HCT116 (cell line): ENCODE measurements at places on chromosomes 3 and 15.

DNA sequence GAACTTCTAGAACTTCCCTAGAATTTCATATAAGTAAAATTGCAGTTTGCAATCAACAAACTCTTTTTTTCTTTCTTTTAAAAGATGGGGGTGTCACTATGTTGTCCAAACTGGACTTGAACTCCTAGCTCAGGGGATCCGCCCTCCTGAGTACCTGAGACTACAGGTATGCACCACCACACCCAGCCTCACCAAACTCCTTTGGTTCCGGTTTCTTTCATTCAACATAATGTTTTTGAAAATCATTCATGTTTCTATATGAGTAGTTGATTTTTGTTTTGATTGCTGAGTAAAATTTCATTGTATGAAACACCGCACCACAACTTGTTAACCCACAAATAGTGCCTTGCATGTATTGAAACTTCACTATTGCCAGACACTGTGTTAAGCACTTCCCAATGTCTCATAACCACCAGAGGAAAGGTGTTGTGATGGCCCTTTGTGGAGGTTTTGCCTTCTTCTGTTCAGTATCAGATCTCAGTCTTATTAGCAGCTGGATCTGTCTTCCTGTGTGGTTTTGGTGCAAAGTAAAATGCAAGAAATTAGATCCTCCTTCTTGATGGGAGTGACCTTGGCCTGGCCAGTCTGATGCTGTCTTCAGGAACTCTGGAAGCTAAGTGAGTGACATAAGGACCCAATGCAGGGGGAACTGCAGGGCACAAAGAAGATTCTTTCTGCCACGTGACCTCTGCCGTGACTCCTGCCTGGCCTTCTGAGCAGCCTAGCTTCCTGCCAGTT, 78.8 kb upstream of the UBE2E1 start:
- DNase-seq, result no peak

DNA sequence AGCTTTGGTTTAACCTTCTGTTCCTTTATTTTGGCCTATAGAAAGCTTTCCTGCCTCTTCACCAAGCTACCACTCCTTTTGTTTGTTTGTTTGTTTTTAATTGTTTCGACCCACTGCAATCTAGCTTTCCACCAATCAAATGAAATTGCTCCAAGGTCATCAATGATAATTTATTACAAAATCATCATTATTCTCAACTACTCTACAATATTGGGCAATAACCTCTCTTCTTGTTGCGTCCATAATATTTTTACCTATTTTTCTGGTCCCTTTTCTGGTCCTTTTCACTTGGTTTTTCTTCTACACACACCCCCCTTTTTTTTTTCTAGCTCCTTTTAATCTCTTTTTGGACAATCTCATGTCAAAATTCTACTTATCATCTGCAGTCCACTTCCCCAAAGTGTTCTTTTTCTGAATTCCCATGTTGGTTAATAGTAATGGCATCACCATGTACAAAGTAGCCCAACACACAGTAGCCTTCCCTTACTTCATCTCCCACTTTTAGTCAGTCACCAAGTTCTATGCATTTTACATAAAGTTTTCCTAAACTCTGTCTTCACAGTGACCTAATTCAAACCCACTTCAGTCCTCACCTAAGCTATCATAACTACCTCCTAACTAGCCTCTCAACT, 11.0 kb upstream of the ANKRD28 start:
- DNase-seq, result no peak

GRCh38 chr15:33198541-33198940, 4.0 kb upstream of the FMN1 start:
- DNase-seq, result no peak

DNA sequence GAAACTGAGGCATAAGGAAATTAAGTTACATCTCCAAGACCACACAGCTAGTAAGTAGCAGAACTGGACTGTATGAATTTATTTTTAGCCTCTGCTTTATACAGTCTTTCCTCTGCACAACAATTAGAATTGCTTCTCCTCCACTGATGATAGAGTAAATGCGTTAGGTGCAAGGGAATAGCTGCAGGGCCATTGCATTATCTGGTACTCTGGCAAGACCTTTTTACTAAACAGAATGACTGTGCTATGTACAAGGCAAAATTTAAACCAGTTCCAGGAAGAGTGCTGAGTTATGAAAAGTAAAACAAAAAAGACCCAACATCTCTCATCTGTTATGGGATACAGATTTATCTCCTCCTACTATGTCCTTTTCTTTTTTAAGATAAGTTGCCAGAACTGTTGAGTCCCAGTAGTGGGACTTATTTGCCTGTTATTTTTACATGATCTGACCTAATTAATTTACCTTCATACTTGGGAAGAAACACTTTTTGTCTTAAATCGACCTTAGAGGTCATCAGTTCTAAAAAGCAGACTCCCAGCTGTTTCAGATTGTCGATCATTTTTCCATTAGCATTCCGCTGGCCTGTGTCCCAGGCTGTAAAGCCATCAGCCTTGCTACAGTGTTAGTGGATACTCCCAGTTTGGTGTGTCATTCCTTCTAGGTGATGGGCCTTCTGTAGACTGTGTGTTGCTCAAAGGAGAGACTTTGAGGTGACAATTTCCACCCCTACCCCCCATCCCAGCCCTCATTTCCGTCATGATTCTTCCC, 147.5 kb upstream of the NUDT16 start:
- no peak for DNase-seq

DNA sequence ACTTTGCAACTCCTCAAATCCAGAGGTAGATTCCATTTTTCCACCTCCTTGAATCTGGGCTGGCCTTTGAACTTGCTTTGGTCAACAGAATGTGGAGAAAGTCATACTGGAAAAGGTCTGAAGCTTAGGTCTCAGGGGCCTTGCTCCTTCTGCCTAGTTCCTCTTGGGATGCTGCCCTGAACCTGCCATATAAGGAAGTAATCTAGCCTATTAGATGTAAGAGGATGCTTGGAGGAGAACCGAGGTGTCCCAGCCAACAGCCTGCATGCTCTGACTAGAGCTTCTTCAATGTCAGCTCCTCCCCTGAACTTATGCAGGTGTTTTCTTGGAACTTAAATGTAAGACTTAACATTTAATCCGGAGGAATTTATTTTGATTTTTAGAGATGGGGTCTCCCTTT, 2.0 kb upstream of the TMED3 start:
- no peak for DNase-seq

- no peak for DNase-seq
Measured at GRCh38 chr3:173301647-173302046, 95.9 kb upstream of the NLGN1 start.

DNA sequence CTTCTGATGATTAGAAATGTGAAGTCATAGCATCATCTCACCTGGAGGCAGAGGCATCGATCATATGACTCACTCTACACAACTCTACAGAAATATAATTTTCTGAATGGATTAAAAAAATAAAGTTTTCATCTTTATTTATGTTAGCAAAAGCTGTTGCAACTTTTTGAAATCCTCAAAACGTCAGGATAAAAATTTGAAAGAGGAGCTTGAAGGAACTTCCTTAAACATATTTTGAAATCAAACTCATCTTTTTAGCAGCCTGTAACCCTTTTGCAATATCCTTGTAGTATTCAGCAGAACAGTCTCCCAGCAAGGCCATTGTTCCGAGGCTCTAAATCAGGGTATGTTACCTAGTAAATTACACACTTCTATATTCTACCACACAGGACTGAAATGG, 985.4 kb downstream of the PLOD2 start:
- no peak for DNase-seq

DNA sequence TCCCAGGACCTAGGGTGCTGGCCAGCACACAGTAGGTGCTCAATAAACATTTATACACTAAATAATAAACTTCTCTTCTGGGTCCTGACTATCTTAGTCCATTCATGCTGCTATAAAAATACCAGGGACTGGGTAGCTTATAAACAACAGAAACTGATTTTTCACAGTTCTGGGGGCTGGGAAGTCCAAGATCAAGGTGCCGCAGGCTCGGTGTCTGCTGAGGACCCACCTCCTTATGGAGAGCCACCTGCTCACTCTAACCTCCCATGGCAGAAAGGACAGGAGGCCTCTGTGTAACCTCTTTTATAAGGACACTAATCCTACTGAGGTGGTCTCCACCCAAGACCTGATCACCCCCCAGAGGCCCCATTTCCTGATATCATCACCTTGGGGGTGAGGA, 114.4 kb upstream of the IQSEC1 start:
- no peak for DNase-seq

DNA sequence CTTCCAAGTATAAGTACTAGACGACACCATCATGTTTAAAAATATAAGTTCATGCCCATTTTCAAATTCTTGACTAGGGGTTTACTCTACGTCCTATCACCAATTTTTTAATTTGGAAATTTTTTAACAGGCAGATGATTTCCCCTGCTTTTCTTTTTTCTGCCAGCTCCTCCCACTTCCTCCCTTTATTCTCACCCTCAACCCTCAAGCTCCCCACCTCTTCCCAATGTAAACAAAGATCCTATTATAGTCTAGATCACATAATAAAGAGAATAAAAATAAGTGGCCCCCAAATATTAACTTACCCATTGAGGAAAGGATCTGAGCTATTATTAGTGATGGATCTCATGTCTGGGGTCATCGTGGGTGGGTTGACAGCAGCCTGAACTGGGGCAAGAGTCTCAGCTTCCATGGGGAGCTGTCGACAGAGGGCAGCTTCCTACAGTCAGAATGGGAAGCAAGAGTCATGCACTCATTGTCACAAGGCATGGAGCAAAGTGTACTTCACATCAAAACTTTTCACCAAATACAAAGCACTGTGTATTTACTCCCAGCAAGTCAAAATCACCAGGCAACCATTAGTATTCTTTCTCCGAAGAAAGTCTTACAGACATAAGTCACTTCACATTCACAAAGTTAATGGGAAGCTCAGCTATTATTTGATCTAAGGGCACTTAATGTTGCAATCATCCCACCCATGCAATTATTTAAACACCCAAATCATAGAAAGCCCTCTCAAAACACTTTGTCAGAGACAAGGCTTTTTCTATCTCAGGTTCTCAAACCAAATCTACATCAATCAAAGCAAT, 53.2 kb downstream of the TM4SF4 start:
- DNase-seq, result no peak

DNA sequence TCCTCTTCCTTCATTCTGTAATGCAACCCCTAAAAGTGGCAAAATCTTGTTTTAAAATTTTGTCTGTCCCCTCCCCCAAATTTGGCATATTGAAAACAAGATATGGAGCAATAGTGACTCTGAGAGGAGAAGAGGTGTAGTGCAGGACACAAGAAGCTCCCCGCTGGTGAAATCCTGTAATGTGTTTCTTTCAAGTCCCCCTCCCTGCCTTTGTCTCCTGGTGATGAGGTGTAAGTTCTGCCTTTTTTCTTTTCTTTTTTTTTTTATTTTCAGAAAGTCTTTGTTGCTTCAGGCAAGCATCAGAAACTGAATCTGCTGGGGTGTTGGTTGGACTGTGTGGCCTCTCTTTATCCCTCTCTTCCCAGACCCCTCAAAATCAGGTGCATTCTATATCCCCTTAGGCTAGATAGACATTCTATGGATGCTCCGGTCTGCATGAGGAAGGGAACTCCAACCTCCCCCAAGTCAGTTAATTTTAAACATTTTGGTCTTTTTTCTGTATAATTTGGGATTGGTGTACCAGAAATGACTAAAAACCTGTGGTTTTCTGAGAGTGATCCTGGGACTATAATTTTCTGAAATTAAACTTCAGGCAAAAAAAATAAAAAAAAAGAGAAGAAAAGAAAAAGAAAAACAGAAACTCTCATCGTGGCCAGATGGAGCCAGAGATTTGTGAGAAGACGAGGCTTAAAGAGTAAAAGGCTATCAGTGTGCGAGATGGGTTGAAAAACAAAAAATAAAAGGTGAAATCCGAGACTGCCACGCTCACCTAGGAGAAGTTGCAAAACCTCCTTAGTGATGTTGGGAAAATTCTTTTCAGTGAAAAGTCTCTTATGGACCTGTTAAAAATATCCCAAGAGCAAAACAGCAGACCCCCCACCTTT, 21.4 kb downstream of the ACKR2 start:
- DNase-seq, result peak; percentile 40

DNA sequence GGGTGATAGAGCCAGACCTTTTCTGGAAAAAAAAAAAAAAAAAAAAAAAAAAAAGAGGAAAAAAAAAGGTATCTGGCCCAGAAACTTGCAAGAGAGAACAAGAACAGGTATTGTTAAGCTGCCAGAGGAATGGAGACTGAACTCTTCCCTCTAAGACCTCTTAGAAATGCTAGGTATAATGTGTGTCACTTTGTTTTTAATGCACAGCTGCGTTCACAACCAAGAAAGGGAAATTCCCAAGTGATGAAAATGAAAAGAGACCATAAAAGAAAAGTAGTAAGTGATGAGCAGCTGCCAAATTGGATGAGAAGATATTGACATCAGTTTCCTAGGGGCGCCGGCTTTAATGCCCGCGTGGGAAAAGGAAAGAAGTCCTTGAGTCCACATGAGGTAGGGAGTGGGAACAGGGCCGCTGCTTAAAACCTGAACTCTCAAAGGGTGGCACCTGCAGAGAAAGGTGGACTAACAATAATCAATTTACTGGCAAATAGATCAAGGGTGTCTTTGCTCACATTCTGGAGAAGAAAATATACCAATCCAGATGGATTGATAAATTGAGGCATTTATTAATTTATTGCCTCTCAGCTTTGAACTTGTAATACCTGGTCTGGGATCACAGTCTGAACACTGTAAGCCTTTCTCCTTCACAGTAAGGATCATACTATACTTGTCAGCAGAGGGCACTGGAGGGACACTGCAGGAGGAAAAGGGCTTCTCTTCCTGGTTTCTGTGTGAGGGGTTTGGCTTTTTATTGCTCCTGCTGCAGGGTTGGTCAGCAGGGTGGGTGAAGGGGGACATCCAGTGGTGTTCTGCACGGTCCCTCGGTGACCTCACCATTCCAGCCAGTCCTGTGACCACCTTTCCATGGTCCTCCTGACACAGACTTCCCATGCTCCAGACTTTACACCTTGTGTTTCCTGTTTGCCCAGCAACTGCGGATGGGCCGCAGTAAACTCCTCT, 131.6 kb downstream of the AQP9 start:
- peak; percentile 42 for DNase-seq

DNA sequence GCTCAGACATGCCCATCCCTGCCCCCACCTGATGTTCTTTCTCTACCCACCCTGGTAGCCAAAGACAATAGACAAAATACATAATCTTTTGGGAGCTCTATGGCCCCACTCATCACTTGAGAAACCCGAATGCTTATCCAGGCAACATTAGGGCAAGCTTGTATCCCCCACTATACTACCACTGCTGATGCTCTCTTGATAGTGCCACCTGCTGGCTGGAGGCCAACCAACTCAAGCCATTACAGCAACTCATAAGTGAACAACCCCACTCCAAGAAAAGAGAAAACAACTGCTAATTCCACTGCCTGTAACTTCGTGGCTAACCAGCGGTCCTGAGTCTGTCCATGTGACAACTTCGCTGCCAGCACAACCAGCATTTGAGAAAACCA, 342.5 kb upstream of the TGFBR2 start:
- DNase-seq, result no peak

- DNase-seq, result no peak
Measured at GRCh38 chr3:69214241-69214640, 91.8 kb upstream of the LMOD3 start.
